ENCODE measurements at places on chromosomes 2 and 18.
A peak's percentile ranks its signal among the peaks of the same experiment; 100 is the strongest.

DNA sequence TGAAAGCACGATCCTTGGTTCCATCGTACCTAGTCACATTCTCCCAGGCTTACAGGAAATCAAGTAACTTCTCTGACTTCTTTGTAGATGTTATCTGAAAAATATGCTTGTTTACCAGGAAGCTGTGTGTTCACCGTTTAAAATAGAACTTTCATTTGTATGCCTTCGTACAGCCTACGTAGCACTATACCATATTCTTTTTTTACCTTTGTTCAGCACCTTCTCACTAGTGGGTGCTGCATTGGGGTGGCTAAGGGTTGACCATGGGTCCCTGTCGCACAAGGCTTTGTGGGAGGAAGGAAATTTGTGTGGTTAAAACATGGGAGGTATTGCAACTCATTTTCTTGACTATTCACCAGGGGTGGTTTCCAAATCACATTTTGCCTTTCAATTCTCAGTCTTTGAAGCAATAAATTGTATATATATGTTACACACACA, 16.6 kb downstream of the MALT1 start:
- DNase-seq = no peak

DNA sequence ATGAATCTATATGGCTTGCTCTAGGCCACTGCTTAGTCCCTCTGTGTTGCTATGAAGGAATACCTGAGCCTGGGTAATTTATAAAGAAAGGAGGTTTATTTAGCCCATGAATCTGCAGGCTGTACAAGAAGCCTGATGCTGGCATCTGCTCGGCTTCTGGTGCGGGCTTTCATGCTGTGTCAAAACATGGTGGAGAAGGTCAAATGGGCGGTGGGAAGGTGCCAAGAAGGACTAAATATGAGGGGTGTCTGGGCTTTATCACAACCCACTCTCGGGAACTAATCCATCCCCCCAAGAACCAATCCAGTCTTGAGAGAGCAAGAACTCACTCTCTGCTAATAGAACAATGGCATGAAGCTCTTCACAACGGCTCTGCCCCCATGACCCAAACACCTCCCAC, 481.6 kb downstream of the EIPR1 start:
- no peak for DNase-seq

DNA sequence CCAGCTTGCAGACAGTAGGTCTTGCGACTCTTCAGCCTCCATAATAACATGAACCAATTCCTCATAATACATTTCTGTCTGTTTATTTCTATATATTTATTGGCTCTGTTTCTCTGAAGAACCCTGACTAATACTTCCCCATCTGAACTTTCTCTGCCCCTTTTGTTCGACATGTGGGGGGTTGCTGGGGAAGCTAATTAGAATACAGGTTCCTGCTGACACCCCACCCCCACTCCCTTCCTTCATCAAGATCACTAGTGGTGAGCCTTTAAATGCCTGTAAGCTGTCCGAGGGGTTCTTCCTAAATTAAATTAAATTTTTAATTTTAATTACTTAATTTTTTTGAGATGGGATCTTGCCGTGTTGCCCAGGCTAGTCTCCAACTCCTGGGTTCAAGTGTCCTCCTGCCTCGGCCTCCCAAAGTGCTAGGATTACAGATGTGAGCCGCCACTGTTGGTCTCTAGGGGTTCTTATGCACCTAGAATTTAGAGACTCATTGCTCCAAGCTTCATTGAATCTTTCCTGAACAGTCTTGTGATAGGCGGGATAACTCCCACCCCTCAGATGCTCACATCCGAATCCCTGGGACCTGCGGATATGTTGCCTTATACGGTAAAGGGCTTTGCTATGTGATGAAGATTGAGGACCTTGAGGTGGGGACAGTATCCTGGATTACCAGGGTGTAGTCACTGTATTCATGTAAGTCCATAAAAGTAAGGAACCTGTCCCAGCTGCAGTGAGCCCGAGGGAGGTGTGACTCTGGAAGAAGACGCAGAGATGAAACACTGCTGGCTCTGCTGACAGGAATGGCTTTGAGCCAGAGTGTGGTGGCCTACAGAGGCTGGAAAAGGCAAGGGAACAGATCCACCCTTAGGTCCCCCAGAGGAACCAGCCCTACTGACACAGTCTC, 26.2 kb downstream of the HPCAL1 start:
- DNase-seq = no peak

- DNase-seq = no peak
Measured at GRCh38 chr18:54806526-54806925, 21.8 kb upstream of the RAB27B start.

DNA sequence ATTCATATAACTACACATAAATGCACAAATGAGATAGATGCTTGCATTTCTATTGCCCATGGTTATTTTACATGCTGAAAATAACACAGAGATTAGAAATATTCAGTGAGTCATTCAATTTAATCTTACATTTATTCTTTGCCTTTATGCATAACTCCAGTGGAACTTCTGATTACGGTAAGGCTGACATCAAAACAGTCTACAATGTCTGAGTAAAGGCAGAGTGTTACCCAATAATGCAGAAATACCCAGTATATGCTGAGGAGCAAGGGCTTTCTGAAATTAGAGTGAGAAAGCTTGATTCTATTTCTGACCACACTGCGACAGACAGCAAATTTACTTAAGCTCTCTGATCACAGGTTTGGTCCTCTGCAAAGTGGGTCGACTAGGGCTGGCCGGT, 9.2 kb downstream of the NMI start:
- no peak for DNase-seq

- no peak for DNase-seq
Measured at GRCh38 chr2:227765788-227766372, 20.2 kb downstream of the SCYGR8 start.

- DNase-seq = no peak
Measured at GRCh38 chr18:29849144-29849543, 1193.4 kb downstream of the DSC3 start.

GRCh38 chr2:215403441-215404347, 32.2 kb downstream of the FN1 start:
- no peak for DNase-seq

GRCh38 chr2:45922577-45922988, 271.1 kb downstream of the PRKCE start:
- DNase-seq = no peak

GRCh38 chr2:170375192-170375591, 197.2 kb downstream of the MYO3B start:
- no peak for DNase-seq

GRCh38 chr2:26000561-26001082, 18.3 kb upstream of the KIF3C start:
- no peak for DNase-seq

GRCh38 chr2:226791487-226792081, 8.0 kb downstream of the IRS1 start:
- DNase-seq = peak; percentile 30

GRCh38 chr2:177549171-177549570, 156.6 kb downstream of the AGPS start:
- no peak for DNase-seq

DNA sequence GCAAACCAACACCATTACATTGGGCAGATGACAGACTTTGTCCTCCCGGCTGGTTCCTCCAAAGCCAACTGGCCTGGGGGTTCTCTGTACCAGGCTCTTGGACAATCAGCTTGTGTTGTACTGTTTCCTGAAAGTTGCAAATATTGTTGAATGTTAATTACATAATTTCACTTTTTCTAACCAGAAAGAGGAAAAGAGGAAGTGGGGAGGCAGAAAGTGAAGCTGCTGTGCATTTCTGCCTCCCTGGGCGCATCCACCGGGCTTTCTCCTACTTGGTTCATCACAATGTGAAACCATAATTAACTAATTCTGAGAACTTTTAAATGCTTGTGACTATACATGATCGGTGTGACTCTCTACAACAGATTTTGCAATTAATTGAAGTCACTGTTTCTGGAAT, 10.1 kb downstream of the TWIST2 start:
- peak; percentile 47 for DNase-seq

DNA sequence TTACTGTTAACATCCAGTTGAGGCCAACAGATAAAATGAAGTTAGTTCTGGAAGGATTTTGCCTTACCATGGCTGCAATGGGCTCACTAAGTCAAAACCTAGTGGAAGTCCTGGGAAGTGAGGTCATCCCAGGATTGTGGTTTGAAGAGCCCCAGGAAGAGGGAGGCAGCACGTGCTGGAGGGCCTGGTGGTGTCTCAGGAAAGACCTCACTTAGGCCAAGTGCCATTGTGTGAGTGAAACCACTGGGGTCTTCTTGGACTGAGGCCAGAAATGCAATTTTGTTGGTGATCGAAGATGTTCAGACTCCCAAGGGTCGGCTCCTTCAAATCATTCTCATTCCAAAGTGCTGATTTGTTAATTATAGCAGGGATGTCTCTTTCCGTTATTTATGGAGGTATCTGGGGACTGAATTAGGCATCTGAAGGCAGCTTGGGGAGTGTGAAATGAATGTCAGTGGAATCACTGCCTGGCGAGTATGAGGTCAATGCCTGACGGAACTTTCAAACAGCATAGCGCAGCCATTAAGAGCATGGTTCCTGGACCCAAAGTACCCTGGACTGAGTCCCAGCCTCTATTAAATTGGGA, 60.0 kb downstream of the IL1R2 start:
- DNase-seq = no peak
